SK-N-SH treated with all-trans-retinoic acid at 6 μM for 48 hours (cell line): ENCODE measurements at places on chromosomes 2 and 18.

GRCh38 chr2:1816414-1816911 lies 72.1 kb upstream of the PXDN start:
- ATAC-seq = no peak

GRCh38 chr2:10787176-10787968 lies 25.2 kb downstream of the PDIA6 start:
- peak; percentile 66 for ATAC-seq

GRCh38 chr2:88852753-88853402 lies 161.4 kb downstream of the RPIA start:
- ATAC-seq = no peak

DNA sequence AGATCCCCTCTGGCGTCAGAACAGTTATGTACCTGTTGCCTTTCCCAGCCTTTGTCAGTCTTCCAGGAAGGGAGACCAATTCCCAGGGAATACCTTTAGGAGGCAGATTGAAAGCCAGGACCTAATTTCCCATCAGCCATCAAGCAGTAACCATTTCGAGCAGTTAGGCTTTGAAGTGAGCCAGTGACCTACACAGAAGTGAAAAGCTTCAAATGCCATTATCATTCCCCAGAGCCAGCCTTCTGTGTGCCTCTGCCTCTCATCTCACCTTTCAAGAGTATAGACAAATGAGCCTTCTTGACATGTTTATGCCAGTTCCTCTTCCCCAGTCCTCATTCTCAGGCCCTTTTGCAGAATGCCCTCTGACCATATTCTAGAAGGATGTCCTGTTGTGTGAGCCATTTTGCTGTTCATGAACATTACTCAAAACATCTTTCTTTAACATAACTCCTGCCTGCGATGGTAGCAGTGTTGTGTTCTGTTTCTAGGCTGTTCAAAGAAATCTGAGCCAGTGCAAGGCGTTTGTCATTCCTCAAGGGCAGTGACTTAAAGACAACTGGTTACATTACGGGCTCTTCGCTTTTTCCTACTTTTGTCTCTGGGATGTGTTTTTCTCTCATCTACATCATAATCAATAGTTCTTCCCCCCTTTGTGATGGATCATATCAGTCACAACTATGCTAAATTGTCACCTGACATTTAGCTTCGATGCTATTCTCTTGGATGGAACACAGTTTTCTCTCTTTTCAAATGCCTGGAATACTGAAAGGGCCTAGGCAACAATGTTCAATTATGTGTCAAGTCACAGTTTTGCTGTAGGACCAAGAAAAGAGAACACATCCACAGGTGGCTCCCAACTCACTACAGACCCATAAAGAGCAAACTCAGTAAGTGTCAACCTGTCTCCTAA lies 138.6 kb downstream of the ALK start:
- ATAC-seq = no peak

- ATAC-seq = no peak
These were observed 912.8 kb downstream of the NRXN1 start for GRCh38 chr2:50118905-50119702.

DNA sequence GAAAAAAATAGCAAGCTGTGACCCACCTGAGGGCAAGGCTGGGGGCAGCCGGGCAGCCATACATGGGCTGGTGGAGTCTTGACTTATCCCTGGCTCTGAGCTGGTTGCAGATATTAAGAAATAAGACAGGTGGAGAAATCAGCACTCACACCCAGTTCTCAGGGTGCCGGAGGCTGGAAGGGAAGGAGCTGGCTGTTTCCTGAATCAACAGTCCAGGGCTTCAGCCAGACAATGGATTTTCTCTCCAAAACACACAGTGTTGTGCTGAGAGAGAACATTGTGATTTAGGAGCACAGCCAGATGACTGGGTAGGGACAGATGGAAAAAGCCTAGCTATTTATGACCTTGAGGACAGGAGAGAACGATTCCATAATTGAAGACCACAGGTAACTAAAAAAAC lies 208.8 kb downstream of the LDLRAD4 start:
- no peak for ATAC-seq

GRCh38 chr18:32771169-32771751 lies 1.6 kb downstream of the KLHL14 start:
- ATAC-seq = peak; percentile 67

GRCh38 chr2:181165199-181165868 lies 184.9 kb downstream of the UBE2E3 start:
- ATAC-seq = no peak

DNA sequence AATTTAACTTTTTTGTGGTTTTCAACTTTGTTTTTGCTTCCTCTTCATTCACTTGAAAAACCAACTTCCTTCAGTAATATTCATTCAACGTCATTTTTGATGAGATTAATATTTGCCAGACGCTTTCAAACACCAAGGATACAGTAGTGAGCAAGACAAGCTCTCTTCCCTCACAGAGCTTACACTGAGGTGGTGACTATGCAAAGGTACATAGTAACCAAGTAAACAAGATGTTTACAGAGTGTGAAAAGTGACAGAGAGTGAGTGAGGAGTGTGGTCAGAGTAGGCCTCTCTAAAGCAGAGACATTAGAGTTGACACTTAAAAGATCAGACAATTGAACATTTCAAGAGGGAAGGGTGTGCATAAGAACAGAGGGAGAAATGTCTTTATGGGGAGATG lies 155.5 kb downstream of the TMEM247 start:
- peak; percentile 64; the same call in 2 of the 3 replicates for ATAC-seq

DNA sequence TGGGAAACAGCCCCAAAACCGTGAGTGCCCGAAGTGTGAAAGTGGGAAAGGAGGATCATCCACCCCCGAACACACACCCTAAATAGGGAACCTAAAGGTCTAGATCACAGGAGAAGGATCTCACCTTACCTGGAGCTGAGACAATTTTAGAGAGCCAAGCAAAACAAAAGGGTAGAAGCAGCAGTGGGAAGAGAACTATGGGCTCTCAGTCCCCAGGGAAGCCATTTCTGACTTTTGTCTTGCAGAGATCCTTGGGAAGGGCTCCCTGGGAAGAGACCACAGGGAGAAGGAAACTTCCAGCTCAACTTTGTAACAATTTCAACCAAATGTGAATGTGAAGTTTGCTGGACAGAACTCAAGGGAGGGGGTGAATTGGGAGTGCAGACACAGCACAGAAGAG lies 110.6 kb downstream of the WDPCP start:
- no peak for ATAC-seq

DNA sequence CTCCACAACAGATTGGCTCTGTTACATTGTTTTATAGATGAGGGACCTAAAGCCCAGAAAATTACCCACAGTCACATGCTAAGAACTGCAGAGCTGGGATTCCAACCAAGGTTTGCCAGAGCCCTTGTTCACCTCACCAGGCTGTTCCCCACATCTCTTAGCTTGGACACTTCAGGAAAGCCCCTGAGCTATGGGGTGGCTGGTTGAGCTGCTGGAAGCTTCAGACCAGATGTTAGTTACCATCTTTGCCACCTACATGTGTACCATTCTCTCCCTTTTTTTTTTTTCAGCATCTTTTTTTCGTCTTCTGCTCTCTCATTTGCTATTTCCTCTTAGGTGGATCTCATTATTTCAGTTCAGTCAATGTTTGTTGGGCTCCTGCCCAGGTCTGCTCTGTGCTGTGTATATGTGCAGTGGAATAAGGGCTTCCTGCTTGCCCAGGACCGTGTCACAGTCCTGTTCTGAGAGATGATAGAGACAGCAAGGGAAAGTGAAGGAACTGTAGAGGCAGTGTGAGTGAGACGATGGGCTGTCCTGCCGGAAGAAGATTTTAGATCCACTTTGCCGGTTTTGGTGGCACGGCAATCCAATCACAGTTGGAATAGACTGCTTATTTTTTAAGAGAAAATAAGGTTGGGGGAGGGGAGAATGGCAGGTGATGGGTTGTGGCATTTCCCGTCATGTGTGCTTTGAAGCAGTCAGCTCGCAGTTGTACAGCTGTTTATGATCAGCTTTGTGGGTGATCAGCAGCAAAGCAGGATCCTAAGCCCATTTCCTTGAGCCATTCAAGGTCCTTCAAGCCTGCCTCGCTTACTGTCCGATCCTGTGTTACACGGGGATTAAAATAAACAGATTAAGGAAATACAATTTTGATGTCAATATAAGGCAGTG lies 152.6 kb downstream of the RTN4 start:
- no peak for ATAC-seq

DNA sequence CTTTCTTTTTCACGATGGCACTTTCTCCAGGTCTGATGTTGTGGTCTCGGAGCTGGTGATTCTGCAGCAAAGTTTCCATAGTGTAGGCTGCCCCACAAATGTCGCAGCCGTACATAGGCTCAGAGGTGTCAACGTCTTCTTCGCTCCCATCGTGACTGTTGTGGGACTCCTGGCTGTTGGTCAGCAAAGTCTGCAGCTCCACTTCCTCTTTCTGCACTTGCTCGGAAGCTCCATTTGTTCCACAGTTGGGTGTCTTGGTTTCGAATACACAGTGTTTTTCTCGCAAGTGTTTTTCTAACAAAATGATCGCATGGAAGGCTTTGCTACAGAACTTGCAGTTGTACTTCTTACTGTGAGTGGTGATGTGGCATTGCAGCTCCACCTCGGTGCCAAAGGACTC lies 126.8 kb downstream of the ZNF521 start:
- ATAC-seq = no peak

- ATAC-seq = no peak
These were observed 995.6 kb upstream of the SLC39A10 start for GRCh38 chr2:194661431-194661830.

DNA sequence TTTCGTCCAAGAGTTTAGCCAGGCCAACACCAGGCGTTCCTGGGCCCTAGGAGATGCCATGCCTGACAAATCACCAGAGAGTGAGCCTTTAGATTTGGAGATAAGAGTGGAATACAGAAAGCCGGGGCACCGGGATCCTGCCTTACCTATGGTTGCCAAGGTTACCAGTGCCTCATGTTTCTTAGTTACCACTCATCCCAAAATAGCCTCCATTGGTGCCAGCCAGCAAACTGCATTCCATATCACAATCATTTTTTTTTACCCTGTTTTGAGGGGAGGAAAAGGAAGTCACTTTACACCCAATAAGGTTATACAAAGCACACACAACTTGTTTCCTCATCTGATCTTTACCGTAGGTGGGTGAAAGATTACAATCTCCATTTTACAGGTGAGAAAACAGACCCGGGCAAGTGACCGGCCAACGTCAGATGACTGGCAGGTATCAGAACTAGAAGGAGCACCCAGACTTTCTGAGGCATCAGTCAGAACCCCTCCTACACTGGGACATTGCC lies 48.3 kb upstream of the PDIA6 start:
- ATAC-seq = no peak

- no peak for ATAC-seq
These were observed 40.7 kb upstream of the EGR4 start for GRCh38 chr2:73334045-73334444.

DNA sequence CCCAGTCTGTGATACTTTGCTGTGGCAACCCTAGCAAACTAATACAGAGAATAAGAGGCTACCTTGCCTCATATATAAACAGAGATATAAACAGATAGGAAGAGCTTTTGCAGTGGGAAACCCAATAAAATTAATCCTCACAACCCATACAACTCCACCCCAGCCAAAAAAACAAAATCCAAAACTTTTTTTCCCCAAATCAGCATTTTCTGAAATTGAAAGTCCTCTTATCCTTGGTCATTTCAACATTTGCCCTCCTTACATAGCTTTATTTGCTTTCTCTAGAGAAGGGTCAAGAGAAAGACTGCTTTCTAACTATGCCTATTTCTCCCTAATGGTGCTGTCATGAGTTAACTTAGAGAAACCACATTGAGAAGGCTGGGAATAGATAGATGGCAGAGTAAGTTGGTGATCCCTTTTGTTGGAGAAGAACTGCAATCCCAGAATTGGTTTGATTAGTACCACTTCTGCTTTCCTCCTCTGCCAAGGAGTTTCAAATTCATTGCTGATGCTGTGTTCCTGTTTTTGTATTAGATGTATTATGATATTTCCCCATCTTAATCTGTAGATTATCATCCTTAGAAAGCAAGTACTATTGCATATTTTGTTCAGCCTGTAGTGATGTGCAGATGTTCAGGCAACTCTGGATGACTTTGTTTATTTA lies 76.5 kb upstream of the B3GNT2 start:
- no peak for ATAC-seq

DNA sequence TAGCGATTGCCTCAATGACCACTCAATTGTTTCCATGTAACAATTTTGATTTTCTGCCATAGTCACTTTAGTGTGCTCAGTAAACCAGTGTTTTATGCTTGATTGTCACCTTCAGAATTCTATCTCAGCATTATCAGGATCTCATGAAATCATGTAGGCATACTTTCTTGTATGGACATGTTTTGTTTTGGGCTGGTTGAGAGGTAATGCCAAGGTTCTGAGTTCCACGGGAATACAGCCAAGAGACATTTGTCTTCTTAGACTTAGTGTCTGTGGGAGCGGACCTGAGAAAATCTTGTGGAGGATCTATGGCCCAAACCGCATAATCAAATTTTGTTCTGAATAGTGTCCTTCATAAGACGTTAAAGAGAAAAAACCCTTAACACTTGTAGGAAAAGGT lies 10.2 kb downstream of the MSTN start:
- no peak for ATAC-seq

DNA sequence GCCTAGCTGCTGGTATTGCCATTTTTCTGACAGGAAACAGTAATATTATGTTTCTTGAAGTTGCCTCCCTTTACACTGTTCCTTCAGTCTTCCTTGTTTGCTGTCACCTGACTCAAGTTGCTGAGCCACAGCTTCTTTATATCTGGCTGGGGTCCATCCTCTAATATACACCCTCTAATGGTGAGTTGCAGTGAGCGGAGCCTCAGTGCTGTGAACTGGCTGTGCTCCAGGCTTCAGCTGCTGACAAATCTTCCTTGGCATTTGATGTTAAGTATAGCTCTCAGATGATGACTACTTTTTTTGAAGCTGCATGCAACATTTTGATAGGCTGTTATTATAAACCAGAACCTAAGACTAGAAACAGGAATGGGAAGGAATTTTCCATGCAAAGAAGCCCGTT lies 366.7 kb downstream of the NUP35 start:
- peak; percentile 93 for ATAC-seq

- ATAC-seq = no peak
These were observed 1059.3 kb upstream of the GYPC start for GRCh38 chr2:125596612-125597011.

- no peak for ATAC-seq
These were observed 12.1 kb downstream of the PTCD3 start for GRCh38 chr2:86118130-86118529.

- no peak for ATAC-seq
These were observed 347.5 kb upstream of the CELF4 start for GRCh38 chr18:37913051-37913450.

- ATAC-seq = no peak
These were observed 49.1 kb downstream of the CCDC195 start for GRCh38 chr2:224666951-224667553.

- no peak for ATAC-seq
These were observed 109.6 kb downstream of the LAMA3 start for GRCh38 chr18:23798824-23799223.

- ATAC-seq = peak; percentile 34; the same call in 2 of the 3 replicates
These were observed 481.0 kb upstream of the CDH2 start for GRCh38 chr18:28657961-28658360.

DNA sequence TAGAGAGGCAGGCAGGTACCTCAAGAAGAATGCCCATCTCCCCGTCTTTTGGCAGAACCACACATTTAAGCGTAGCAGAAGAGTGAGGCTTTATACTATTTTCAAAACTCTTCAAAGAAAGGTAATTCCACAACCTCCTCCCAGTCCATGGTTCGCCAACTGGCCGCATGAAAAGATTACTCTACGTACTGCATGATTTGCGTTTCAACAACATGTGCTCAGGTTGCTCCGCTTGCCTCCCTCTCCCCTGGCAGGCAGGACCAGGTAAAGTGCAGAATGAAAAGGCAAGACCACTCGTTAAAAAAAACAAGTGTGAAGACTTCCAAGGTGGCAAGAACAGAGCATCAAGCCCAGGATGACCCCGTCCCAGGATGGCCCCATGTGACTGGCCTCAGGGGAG lies 143.7 kb downstream of the SP3 start:
- no peak for ATAC-seq

GRCh38 chr2:218648088-218648786 lies 11.2 kb downstream of the ZNF142 start:
- peak; percentile 92 for ATAC-seq
